ENCODE measurements at places on chromosomes 13 and 19.
A peak's percentile ranks its signal among the peaks of the same experiment; 100 is the strongest.

DNA sequence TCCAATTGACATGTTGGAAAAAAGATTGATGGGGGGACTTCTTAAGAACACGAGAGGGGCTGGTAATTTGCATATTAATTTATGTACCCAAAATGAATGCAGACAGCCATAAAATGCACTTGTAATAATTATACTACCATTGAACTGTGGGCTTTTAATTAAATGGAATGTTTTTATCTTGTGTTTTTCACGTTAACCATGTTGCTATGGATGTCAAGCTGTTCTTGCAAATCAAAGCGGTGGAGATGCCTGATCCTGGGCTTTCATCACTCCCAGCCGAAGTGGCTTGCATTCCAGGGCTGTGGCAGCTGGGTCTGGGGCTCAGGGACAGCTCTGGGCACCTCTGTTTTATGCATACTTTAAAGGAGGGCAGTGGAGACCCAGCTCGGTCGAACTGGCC, 179.4 kb upstream of the TMTC4 start:
- no peak for DNase-seq

GRCh38 chr13:19581675-19582074, 20.3 kb upstream of the TPTE2 start:
- no peak for DNase-seq

DNA sequence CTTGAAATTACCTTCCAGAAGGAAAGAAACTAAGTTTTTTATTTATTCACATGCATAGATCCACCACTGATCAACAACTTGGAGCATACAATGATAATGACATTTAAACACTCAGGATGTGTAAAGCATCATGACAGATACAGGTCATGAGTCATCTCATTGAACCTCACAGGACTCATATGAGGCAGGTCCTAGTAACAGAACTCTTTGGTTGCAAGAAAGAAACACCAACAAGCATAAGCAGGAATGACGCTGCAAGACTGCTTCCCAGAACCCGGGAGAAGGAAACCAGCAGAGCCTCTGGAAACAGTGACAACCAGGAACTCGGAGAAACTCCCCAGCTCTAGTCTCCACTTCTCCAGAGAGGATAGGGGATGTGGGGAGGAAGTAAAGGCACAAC, 60.8 kb upstream of the IPO5 start:
- DNase-seq: no peak

GRCh38 chr13:43095771-43096719, 72.7 kb downstream of the DNAJC15 start:
- DNase-seq: no peak

DNA sequence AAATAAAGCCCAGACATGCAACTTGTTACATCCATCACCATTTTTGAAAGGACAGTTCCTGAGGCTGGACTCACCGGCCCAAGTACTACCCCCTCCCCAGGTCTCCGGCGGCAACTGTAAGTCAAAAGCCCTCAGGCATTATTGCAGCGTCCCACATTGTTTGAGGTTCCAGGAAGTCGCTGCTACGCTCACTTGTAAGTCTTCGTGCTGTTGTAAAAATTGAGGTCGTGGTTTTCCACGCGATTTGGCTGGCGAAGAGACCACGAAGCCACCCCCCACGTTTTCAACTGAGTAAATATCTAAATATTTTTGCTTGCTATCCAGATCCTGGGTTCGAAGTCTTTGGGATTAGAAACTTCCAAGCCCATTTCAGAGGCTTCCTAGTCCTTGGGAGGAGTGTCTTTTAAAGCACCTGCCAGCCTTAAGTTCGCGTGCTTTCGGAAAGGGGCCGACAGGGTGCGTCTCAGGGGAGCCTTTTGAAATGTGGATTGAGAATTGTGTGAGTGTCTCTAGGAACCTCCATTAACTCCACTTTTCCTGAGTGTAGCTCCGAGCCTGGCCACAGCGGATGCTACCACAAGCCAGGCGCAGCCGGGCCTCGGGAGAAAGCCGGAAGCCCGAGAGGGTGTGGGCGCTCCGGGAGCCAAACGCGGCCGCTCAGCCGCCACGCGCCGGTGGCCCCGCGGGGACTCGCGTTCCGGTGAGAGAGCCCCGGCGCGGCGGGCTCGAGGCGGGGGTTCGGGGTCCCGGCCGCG, 434 bp upstream of the FNDC3A start:
- DNase-seq: peak; percentile 16

- DNase-seq: no peak
Measured at GRCh38 chr13:108595436-108596274, 33.8 kb upstream of the MYO16 start.

DNA sequence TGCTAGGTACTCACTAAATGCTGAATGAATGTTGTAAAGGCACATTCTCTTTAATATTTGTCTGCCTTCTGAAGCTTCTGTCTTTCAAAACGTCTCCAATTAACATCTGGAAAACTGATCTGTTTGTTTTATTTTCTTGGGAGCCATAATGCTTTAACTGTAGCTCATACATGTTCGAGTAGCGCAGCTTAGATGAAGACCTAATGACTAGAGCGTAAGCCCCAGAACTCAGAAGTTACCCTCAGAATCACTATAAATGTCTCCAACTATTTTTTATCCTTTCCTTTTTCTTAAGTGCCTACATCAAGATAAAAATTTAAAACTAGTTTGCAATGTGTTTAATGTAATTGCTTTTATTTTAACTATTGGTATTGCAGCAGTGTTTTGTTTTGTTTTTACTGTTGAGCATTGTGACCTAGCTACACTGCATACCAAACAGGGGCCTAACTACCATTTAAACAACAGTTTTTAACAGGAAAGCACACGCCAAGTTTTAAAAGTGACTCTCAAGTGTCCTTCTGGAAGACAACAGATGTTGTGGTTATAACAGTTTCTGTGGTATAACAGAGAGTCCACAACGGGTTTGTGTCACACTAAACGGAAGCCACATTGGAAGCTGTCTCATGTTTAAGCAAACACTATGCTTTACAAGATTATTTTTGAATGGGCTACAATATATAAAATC, 42.0 kb downstream of the MRPL57 start:
- DNase-seq: no peak

DNA sequence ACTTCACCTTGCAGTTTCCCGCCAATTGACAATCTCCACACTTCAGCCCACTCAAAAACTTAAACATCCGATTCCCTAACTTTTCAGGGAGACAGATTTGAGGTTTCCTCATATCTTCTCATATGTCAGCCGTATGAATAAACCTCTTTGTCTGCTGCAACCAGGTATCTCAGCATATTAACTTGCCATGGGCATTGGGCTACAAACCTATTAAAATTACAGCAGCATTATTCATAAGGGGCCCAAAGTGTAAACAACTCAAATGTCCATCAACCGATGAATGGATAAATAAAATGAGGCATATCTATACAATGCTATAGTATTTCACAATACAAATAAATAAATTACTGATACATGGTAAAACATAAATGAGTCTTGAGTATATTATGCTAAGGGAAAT, 179.4 kb upstream of the ATXN8OS start:
- DNase-seq: no peak

- DNase-seq: no peak
Measured at GRCh38 chr13:46698014-46698413, 98.9 kb downstream of the ESD start.

- DNase-seq: no peak
Measured at GRCh38 chr19:17484520-17485185, 14.3 kb downstream of the SLC27A1 start.

GRCh38 chr19:11881151-11881800, 6.3 kb upstream of the ZNF69 start:
- DNase-seq: peak; percentile 21

DNA sequence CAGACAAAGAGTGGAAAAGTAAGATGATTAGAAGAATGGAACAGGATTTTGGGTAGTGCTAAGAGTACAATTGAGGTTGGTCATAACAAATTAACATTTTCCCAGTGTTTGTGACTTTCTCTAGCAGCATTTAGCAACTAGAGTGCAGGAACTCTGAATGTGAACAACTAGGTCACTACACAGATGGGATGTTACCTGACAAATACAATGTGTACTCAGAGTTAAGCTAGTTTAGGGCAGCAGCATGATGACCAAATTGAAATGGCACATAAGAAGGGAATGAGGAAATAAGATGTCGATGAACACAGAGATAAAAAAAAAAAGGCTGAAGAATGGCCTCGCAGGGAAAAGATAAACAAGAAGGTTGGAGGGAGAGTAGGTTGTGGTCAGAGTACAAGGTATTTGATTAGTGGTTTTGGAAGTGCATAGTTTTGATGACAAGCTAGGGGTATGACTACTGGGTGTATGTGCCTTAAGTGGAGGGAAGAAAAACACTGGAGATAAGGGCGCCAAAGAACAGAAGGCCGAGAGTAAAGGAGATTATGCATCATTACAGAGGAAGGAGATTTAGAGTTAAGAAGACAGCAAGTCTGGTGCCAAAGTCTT, 381.1 kb downstream of the FGF14 start:
- DNase-seq: no peak

DNA sequence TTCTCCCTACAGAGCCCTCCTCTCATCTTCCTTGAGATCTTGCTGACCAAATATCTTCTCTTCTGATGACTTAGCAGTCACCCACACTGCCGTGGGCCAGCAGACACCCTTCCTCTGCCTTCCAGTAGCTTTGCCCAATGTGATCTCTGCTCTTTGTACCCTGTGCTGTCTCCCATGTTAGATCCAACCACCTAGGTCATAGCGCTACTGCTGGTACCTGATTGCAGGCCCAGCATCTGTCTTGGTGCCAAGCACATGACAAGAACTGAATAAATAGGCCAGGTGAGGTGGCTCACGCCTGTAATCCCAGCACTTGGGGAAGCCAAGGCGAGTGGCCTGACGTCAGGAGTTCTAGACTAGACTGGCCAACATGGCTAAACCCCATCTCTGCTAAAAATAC, 149.7 kb downstream of the TM9SF2 start:
- DNase-seq: no peak

DNA sequence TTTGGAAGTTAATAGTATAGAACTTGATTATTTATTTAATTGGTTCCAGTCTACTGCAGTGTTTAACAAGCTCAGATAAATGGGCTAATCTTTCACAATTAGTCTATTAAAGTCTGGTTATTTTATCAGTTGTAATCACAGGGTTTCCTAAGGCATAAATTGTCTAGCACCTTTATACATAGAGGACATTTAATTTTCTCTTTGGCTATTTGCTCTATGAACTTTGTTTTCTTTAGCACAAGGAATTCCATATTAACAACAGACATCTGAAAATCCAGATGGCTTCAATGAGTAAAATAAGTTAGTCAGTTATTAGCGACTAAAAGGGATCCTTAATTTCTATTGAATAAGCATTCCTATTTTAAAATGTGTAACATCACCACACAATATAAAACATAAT, 1350.8 kb upstream of the SLC10A2 start:
- DNase-seq: no peak

- DNase-seq: no peak
Measured at GRCh38 chr19:18809149-18809868, 18.2 kb upstream of the COMP start.

GRCh38 chr19:49431330-49431749, 6.2 kb downstream of the GFY start:
- no peak for DNase-seq

DNA sequence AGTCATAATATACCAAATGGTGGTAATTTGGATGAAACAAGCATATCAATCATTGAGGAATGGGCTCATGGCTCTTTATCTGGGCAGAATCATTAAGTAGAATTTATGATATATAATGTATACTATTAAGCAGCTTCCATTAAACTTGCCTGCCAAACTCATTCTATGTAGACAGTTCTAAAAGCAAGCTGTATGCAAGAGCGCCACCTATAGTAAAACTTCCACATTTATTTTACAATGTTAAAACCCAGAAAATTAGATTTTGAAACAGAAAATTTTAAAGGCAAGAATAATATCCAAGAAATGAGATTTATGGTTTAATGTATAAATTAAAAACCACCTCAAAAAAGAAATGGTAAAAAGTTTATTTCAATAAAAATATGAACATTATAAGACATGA, 161.5 kb downstream of the MZT1 start:
- DNase-seq: no peak

GRCh38 chr19:11505504-11506100, at the start of gene ZNF653:
TSS of gene ZNF653 (minus strand) at chr19:11505839. CDS start at chr19:11505786, 53 bp downstream.
- peak; percentile 90 for DNase-seq

GRCh38 chr13:61370520-61370919, 45.1 kb downstream of the PCDH20 start:
- DNase-seq: no peak

DNA sequence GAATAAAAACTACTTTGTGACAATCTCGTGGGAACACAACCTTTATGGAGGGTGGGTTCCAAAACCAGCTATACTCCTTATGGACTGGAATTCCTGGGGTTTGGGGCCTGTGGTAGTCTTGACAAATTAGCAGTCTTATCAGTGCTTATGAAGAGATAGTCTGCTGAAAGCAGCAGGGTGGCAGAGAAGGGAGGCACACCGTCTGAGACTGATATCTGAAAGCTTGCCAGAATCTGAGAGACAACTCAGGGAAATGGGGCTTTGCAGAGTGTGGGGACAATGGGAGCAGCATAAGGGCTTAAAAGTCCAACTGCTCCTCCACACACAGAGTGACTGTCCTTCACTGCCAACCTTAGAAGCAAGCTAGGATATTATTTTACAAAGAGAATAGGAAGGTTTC, 95.9 kb downstream of the UGGT2 start:
- DNase-seq: no peak

- no peak for DNase-seq
Measured at GRCh38 chr19:34481861-34482379, 362 bp downstream of the WTIP start.

DNA sequence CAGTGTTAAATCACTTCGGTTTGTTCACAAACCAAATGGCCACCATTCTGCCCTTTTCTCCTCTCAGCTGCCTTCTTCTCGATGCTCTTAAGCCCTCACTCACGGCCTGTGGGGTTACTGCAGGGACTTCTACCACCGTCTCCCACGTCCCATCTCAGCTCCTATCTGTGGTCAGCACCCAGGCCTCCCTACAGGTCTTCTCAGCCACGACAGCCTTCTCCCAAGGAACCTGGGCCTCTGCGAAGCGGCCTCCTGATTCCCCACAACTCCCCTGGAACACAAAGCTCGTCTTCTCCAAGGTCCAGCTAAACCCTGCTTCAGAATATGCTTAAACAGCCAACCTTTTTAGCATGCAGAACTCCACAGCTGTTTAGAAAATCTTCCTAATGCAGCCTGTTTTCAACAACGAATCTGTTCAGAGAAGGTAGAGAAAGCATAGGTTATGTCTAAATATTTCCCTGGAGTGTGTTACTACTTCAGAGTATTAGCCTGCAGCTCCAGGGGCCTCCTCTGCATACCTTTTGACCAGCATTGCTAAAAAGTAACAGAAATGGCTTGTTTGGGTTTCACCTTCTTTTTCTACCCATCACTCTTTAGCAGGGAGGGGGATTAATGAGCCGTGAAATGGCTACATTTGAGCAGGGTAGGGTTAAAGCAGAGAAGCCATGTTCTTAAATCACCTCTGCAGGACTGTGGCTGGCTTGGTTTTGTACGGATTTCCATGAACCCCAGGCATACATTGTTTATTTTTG, 104.0 kb downstream of the COL4A2 start:
- no peak for DNase-seq

DNA sequence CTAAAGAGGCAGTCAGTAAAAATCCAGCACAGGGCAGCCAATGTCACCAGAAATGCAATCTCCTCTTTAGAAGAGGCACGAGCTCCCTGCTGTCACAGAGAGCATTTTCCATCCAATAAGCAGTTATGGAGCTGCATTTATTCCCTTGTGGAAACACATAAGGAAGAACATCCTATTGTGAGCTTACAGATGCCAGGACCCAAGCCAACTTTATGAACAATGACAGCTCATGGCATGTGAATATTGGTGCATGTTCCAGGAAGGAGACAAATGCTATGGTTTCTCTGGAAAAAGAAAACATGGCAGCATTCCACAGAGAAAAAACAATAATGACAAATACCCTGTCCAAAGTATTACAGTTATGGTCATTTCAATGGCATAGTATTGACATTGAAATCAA, 955.6 kb downstream of the UQCRFS1 start:
- DNase-seq: no peak

- no peak for DNase-seq
Measured at GRCh38 chr13:88908961-88909441, 1237.8 kb downstream of the SLITRK5 start.
